Mammary epithelial cell (primary cell): ENCODE measurements at places on chromosomes 5 and 9. TPM values are rescaled to one million over a fixed set of nuclear protein-coding genes. Genes with fewer than 3 reads are reported as not detected.

The CCL21 gene
- total RNA-seq: not detected in 2 replicates

The CER1 gene
- not detected for total RNA-seq

DNA sequence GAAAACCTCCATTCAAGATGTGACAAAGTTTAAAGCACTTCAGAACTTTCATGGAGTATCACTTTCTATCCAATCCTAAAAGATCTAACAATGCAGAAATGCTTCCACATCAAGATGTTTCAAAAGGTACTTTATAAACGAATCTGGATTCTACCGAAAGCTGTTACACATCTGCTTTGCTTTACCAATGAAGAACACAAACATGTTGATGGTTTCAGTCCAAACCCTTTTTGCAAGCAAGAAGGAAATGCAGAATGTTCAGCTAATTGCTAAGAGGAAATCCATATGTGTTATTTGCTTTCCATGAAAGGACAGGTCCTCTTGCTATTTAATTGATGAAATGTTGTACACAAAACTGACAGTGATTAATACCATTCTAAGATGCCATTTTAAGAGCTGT is 419.6 kb downstream of the EFNA5 start:
- DNase-seq: no peak

GRCh38 chr9:96320749-96321280 is 18.8 kb upstream of the HSD17B3 start:
- no peak for DNase-seq
